ENCODE measurements at places on chromosomes 1 and 21. TPM values are rescaled to one million over a fixed set of nuclear protein-coding genes. Genes with fewer than 3 reads are reported as not detected.

DNA sequence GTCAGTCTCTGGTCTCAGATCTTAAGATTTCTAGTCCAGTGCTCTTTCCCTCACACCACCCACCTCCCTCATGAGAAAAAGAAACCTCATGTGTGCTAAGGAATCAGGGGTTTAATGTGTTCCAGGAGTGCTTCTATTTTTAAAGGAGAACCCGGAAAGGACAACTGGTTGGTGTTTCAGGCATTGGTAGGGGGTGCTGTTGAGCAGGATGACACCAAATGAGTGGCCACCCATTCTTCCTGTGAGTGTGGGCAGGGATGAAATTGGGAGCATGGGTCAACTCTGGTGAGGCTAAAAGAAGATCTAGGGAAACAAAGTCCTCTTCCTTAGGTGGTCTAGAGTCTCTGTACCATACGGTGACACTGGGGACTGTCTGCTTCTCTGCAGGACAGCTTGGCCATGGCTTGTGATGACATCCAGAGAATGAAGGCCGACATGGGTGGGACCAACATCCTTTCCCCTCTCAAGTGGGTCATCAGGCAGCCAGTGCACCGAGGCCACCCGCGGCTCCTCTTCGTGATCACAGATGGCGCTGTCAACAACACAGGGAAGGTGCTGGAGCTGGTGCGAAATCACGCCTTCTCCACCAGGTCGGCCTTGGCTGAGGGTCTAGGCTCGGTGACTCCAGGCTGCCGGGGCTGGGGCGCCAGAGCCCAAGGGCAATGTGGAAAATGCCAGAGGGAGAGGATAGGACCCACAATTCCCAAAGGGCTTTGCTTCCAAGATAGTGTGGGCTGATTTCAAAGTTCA, 39.3 kb downstream of the VWA5B1 start:
- peaks cover 4% of the 10 kb centered on the region for H3K4me1 ChIP-seq
- no peaks in the 10 kb centered on the region for H3K27me3 ChIP-seq
- no peaks in the 10 kb centered on the region for H3K36me3 ChIP-seq
- H3K4me3 ChIP-seq: no peak overlapping the region

- no peaks in the 10 kb centered on the region for H3K27me3 ChIP-seq
- no peak overlapping the region for H3K27ac ChIP-seq
- H3K4me1 ChIP-seq: peaks cover 28% of the 10 kb centered on the region
- peaks cover 3% of the 10 kb centered on the region for H3K36me3 ChIP-seq
- DNase-seq: peak; percentile 44
These were observed 3.5 kb downstream of the MOB3C start for GRCh38 chr1:46612937-46613660.

DNA sequence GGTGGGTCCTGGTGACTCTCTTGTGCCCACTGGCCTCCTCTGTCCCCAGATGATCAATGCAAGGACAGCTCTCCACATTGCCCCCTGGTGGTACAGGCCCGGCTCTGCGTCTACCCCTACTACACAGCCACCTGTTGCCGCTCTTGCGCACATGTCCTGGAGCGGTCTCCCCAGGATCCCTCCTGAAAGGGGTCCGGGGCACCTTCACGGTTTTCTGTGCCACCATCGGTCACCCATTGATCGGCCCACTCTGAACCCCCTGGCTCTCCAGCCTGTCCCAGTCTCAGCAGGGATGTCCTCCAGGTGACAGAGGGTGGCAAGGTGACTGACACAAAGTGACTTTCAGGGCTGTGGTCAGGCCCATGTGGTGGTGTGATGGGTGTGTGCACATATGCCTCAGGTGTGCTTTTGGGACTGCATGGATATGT, 10.8 kb downstream of the ADAMTSL4 start:
- H3K4me3 ChIP-seq: peak overlapping the region; percentile 74
- DNase-seq: peak; percentile 88
- H3K36me3 ChIP-seq: peaks cover 4% of the 10 kb centered on the region
- peaks cover 41% of the 10 kb centered on the region for H3K4me1 ChIP-seq

DNA sequence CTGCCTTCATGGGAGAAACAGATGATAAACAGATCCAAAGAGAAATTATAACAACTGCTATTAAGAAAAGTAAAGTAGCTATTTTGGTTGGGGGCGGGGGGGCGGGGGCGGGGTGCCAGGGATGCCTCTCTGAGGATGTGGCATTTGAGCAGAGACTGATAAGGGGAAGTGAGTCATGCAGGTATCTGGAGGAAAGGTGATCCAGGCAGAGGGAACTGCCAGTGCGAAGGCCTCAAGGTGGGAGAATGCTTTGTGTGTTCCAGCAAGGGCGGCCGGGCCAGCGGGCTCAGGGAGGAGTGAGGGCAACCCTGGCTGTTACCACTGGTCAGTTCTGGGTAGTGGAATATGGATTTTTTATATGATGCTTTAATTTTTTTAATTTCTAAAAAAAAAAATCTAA, 7.0 kb upstream of the TNFRSF1B start:
- no peak overlapping the region for H3K27ac ChIP-seq
- no peaks in the 10 kb centered on the region for H3K36me3 ChIP-seq
- H3K4me3 ChIP-seq: no peak overlapping the region
- no peaks in the 10 kb centered on the region for H3K27me3 ChIP-seq
- DNase-seq: peak; percentile 68

- H3K27me3 ChIP-seq: peaks cover 6% of the 10 kb centered on the region
- H3K4me1 ChIP-seq: peaks cover 5% of the 10 kb centered on the region
- H3K36me3 ChIP-seq: no peaks in the 10 kb centered on the region
- peak; percentile 41 for DNase-seq
These were observed 787 bp upstream of the GIPC2 start for GRCh38 chr1:78044796-78045562.

The SRSF4 gene
- total RNA-seq: 72.3 TPM

The CD164L2 gene
- 0.63 TPM for total RNA-seq

The GUCA2A gene
- total RNA-seq: not detected

The SLC22A15 gene
- 9.8 TPM for total RNA-seq

The SRGAP2C gene
- 29.1 TPM for total RNA-seq

The GBP1 gene
- total RNA-seq: 17.9 TPM

Measured in kidney (tissue), 22 donors.